NCI-H446 treated with DMSO at 0.1 percent for 48 hours (cell line): ENCODE measurements at places on chromosomes 3 and 15.

- no peak for DNase-seq
These were observed 43.2 kb upstream of the ADCY5 start for GRCh38 chr3:123491966-123492587.

DNA sequence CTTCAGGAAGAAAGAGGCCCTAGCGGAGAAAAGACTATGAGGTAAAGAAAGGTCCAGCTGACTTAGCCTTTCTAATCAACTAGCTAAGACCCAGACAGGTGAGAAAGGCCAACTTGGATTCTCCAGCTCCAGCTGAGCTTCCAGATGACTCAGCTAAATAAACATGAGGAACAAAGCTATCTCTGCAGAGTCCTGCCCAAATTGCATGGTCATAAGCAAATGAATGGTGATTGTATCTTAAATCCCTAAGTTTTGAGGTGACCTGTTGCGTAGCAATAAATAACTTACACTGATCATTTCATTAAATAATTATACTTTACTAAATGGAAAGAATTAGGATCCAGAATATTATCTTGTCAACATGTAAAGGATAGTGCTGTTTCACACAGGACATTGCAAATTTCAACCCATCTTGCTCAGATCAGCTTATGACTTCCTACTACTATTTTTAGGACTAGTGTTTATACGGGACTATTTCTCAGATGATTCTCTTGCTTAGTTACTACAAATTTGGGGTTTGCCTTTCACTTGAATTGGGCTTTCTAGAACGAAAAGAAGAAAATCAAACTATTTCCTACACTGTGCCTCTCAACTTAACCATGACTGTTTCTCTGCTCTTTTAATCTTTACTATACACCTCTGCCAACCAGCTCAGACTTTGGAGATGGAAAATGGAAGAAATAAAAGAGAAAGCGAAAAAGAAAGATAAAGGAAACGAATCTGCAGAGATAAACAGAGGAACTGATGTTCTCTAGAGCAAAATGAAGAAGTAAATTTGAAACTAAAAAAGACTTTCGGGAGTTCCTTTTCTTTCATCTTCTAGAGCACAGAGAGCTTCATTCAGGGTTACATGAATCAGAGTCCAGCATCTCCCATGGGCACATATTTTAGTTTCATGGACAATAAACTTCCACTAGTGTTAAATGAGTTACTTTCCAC is 6.6 kb upstream of the ADGRG7 start:
- DNase-seq: no peak

DNA sequence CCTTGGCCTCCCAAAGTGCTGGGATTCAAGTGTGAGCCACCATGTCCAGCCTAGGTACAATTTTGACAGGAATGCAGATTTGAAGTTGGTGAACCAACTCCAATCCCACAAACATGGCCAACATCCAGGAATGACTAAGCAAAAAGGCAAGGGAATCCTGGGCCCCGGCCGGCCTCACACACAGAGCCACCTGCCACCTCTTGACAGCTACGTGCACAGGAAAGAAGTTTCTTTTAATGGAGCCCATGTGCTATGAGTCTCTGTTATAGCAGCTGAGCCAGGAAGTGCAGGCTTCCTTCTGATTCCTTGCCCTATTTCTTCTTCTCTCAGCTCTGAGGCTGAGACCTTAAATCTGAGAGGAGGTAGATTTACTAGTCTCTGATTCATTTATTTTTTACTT is 8.8 kb downstream of the TMEM40 start:
- peak; percentile 17 for DNase-seq

DNA sequence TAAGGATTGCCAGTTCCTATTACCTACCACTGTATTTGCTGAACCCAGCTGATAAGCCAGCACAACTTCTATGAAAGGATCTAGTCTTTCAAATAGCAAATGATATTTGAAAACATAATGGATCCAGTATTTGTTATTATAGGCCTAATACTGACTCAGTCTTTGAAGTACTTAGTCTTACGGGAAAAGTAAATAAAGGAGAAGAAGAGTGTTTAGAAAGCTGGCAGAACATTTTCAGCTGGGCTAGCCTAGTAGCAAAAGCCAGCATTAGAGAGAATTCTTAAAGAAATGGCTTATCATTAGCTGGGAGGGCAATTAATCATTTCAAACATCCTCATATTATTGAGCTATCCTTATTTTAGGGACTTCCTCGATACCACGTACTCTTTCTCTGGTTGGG is 101.4 kb upstream of the GOLIM4 start:
- no peak for DNase-seq

GRCh38 chr15:65998486-65998885 is 129.2 kb downstream of the RAB11A start:
- DNase-seq: no peak

DNA sequence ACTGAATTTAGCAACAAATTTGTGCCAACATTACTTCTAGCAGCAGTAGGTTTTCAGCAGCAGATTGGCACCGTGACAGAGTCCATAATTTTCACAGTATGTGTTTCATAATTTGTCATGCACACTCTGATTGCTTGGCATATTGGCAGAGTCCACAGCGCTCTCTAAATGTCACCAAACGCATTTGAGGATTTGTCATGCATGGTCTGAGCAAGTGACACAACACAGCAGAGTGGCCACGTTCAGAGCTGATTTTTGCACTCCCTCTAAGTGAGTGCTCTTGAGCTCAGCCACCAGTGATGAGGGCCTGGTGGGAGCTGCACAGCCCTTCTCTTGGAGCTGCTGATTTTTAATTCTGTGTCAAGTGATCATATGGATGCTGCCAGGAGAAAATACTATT is 1270.8 kb downstream of the ROBO1 start:
- peak; percentile 89 for DNase-seq

GRCh38 chr3:195035345-195036202 is 235.4 kb downstream of the XXYLT1 start:
- no peak for DNase-seq

DNA sequence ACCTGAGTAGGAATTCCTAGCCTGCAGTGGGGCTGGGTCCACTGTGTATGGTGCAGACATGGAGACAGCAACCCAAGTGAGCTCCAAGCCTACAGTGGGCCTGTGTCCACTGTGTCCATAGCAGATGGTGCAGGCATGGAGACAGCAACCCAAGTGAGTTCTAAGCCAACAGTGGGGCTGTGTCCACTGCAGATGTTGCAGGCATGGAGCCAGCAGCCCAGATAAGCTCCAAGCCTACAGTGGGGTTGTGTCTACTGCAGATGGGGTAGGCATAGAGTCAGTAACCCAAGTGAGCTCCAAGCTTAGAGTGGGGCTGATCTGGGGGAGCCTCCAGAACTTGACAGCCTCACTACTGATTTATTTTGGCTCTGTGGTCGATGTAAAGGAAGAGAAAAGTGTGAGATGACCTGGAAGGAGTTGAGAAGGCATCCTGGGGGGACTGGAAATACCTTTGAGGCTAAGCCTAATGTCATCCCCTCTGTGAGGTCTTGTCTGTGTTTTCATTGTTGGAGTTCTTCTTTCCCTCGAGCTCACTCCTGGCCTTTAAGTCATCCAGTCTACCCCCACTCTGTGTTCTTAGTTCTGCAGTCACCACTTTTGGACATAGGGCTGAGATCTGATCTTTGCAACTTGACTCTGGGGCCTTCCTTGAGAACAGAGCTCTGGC is 22.4 kb upstream of the IL16 start:
- DNase-seq: no peak

GRCh38 chr3:156764751-156765150 is 61.4 kb upstream of the LEKR1 start:
- DNase-seq: no peak

GRCh38 chr3:18652781-18653180 is 227.6 kb upstream of the SATB1 start:
- DNase-seq: no peak

- DNase-seq: no peak
These were observed 48.7 kb upstream of the ROBO2 start for GRCh38 chr3:76991165-76991564.

GRCh38 chr3:141410408-141410807 is 42.1 kb downstream of the ZBTB38 start:
- DNase-seq: no peak

DNA sequence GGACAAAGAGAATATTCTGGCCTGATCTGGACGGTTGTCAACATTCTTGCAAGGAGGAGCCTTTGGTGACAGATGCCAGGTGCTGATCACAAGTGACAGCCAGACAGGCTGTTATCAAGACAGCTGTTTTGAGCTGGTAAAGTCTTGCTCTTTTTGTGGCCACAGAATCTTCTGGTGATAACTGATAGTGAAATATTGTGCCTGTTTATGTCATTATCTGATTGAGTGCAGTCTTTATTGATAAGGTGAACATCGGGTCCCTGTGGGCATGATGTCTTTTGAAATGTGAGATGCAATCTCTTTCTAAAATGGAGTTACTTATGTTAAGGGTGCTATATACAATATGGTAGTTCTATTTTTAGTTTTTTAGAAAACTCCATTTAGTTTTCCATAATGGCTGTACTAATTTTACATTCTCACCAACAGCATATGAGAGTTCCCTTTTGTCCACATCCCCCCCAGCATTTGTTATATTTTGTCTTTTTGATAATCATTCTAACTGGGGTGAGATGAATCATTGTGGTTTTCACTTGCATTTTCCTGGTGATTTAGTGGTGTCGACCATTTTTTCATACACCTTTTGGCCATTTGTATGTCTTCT is 10.7 kb downstream of the CEP63 start:
- DNase-seq: no peak

- DNase-seq: no peak
These were observed 629.1 kb downstream of the MECOM start for GRCh38 chr3:169034401-169034800.

- no peak for DNase-seq
These were observed 786.4 kb downstream of the MCTP2 start for GRCh38 chr15:95017666-95018328.

- DNase-seq: no peak
These were observed 9.1 kb upstream of the UTS2B start for GRCh38 chr3:191339316-191339917.

GRCh38 chr15:39247574-39247973 is 333.3 kb upstream of the THBS1 start:
- no peak for DNase-seq

- DNase-seq: no peak
These were observed 513.9 kb upstream of the CADM2 start for GRCh38 chr3:84444726-84445521.

GRCh38 chr15:48596841-48597240 is 48.7 kb downstream of the FBN1 start:
- DNase-seq: no peak

- DNase-seq: no peak
These were observed 1101.4 kb downstream of the ROBO1 start for GRCh38 chr3:78666470-78666800.

GRCh38 chr3:72086042-72086742 is 301.2 kb upstream of the PROK2 start:
- no peak for DNase-seq

DNA sequence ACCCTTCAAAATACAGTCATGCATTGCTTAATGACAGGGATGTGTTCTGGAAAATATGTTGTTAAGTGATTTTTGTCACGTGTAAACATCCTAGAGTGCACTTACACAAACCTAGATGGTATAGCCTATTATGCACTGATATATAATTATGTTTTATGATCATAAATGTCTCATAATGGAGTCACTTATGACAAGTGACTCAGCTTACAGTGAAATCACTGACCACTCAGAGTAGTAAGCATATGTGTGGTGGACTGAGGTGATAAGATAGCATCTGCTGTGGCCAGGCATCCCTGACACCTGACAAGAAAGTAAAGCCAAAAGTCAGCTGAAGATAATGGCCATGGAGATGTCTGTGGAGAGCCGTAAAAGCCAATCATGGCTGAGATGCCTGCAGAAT is 5.4 kb downstream of the ACAD11 start:
- DNase-seq: no peak

- no peak for DNase-seq
These were observed 50.1 kb downstream of the UMPS start for GRCh38 chr3:124780356-124780755.

GRCh38 chr3:31262201-31262600 is 270.5 kb upstream of the STT3B start:
- no peak for DNase-seq

- no peak for DNase-seq
These were observed 20.2 kb downstream of the CHST2 start for GRCh38 chr3:143139762-143140161.

DNA sequence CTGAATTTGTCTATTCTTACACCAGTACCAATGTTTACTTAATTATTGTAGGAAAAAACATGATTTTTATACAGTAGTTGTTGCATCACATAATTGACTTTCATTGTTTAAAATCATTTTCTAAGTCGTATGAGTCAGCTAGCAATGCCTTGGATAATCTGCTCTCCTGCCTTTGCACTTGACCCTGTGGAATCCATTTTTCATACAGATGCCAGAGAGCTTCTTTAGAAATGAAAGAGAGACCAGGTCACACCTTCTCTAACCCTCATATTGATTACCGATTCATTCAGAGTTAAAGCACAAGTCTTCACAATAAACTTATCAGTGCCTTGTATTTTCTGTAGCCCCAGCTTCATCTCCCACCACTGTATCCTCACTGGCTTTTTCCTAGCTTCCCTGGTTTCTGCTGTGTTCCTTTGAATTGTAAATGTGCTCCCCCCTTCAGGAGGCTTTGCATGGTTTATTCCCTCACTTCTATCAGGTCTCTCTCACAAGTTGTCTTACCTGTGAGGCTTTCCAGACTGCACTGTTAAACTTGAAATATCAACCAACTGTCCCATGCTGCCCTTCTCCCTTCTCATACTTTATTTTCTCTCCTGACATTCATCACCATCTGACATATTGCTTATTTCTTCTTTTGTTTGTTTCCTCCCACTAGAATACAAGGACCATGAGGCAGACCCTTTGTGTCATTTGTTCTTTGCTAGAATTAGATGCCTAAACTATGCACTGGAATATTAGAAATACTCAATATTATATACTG is 662.0 kb upstream of the GBE1 start:
- DNase-seq: no peak

- no peak for DNase-seq
These were observed 13.7 kb downstream of the ZDHHC19 start for GRCh38 chr3:196197524-196197923.

- no peak for DNase-seq
These were observed 7.3 kb downstream of the RPSA start for GRCh38 chr3:39413691-39414420.

- peak; percentile 3 for DNase-seq
These were observed 113.2 kb downstream of the PPP2R3A start for GRCh38 chr3:136078421-136079364.

GRCh38 chr15:61640756-61641155 is 411.7 kb upstream of the RORA start:
- no peak for DNase-seq

GRCh38 chr15:82838096-82838735 is 28.8 kb downstream of the WHAMM start:
- no peak for DNase-seq

DNA sequence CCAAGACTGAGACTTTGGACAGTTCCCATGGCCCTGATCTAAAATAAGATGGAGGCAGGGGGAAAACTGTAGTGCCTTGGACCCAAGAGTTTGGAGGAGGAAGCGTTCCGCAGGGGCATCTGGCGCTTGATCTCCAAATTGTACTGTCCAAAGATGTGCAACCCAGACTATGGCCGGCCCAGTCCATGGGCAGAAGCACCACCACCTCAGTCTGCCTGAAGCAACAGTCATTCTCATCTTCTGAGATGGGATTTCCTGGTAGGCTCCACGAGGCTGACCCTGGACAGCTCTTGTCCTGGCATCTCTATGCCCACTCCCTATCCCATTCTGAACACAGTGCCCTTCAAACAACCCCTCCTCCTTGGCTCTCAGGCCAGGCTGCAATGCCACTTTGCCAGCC is 3.6 kb downstream of the INSYN1 start:
- no peak for DNase-seq

- no peak for DNase-seq
These were observed 186.1 kb downstream of the FMN1 start for GRCh38 chr15:33008284-33008995.
